LoVo (cell line): ENCODE measurements at places on chromosomes 1 and 21.

DNA sequence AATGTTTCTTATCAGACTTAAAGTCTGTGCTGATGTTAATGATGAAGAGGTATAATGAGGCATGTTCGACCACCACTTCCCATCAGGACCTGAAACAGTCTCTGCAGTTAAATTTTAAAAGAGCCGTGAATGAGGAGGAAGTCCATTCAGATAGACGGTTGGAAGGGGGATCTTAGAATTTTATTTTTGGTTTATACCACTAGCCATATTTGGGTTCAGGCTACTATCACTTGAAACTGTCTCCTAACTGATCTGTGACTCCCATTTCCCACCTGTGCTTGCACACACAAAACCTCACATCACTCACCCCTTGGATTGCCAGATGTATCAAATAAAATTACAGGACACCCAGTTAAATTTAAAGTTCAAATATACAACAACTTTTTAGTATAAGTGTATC lies 9.9 kb upstream of the ANKRD13C start:
- no peak for DNase-seq

DNA sequence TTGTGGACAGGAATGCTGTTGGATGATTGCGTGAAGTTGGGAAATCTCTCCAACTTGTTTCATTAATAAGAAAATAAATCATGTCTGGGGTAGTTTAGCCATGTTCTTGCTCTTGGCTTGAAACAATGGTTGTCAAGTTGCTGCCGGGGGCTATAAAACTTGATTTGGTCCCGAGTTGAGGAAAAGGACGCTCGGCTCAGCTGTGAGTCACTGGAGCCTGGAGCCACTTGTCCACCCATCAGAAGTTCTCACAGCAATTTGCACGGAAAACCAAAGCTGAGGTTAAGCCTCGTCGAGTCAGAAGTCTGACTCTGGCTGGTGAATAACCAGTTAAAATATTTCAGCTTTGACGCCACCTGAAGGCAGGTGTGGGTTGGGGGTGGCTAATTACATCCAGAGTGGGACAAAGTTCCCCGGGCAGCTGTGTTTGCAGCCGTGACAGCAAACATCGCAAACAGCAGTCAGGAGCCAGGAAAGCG lies 19.7 kb upstream of the RIPK4 start:
- DNase-seq, result peak; percentile 79

GRCh38 chr1:81682490-81682889 lies 118.2 kb upstream of the ADGRL2 start:
- DNase-seq, result no peak

DNA sequence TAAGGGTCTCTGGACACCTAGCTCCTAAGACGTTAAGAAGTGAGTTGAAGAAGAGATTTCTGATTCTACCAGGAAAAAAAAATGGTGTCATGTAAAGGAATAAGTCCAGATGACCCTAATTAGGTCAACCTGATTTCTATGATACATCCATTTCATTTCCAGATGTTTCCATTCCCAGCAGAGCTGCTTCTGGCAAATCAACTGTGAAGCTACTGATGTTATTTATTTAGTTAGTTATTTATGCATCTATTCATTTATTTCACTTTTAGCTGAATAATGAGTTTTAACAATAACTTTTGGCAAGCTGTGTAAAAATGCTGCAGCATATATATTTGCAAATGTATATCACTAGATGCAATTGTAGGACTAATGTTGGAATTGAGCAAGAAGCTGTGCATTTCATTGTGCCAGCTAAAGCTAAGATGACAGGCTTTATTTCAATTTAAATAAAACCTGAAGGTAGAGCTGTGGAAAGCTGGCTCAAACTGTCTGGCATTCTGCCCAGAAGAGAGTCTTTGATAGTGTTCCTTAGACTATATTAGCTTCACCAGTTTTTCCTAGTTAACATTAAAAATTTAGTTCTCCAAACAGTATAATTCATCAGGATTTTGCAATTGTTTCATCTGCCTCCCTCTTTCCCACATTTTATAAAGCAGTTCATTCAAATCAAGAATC lies 1164.4 kb upstream of the ADGRL4 start:
- no peak for DNase-seq

DNA sequence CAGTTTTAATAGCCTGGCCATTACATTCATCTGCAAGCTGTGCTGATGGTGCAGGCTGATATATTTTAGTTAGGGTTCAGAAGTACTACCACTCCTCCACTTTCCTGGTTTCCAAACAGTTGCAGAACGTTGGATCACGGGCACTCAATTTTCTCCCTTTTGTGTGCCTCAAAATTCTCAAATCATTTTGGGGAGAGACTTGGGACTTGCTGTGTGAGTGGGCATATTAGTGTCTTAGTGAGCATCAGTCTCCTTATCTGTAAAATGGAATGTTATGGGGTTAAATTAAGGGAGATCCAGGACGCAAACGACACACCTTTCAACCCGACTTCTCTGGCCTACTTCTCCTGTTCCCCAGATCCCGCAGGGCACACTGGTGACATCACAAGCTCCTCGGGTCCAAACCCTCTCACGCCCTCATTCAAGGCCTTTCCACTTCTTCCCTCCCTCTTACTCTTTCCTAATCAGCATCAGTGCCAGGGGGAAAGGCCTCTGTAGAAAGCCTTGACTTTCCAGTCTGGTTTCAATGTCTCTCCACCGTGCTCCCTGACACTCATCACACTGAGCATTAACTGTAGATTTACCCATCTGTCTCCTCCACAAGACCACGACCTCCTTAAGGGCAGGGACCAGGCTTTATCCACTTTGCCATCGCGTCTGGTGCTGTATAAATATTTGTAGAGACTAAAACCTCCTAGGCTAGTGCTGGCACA lies 1.2 kb downstream of the PIGP start:
- DNase-seq, result peak; percentile 20

- peak; percentile 90 for DNase-seq
Observed at GRCh38 chr1:47569681-47570470, 132.0 kb downstream of the FOXD2 start.
